Substantia nigra (tissue), 51 donors: ENCODE measurements at places on chromosomes 1 and 21.

GRCh38 chr1:25727635-25728286 lies 72.2 kb upstream of the SELENON start:
- peak; percentile 45 for DNase-seq

DNA sequence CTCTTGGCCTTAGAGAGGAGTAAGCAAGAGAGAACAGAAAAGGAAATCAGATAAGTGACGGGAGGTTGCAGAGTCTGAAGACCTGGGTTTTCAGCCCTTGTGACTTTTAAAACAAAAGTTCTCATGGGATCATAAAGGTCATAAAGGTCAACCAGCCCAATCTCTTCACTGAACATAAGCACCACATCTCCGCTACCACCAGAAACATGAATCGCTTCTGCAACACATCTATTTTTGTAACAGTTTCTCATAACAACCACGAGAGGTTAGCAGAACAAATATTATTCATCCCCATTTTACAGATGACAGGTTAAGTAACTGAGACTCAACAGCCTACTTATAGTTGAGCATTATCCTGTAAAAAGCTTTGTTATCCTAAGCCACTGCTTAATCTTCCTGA lies 5.9 kb downstream of the TRAPPC3 start:
- DNase-seq = no peak

DNA sequence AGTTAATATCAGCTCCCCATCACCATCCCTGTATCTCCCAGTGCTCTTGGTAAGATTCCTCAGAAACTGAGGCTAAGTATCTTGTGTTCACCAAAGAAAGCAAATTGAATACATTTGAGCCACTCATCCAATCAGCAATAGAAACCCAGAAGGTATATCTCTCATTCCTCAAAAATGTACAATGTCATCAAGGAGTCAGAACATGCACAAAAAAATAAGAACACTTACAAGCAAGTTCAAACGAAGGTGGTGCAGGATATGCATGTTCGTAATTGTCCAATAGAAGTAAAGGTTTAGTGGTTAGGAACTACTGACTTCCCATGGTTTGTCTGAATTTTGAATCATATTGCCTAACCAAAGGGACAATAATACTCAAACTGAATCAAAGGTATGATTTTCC lies 24.3 kb downstream of the RXRG start:
- no peak for DNase-seq

- no peak for DNase-seq
Measured at GRCh38 chr1:55519937-55520683, 304.9 kb upstream of the USP24 start.

DNA sequence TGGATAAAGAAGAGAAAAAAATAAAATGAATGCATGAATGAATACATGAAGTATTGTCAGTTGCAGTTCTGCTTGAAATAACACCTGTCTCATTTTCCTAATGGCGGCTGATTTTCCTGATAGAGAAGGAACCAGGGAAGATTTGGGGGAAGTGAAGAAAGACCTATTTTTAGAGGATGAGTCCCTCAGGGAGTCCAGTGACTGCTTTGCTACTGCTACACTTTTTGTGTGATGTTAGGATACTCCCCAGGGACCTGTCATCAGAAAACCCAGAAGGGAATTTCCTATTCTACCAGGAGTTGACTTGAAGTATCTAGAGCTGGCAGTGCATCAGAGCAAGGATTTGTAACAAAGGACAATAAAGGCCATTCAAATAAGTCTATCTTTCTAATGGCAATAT lies 114.8 kb downstream of the MAB21L3 start:
- no peak for DNase-seq

DNA sequence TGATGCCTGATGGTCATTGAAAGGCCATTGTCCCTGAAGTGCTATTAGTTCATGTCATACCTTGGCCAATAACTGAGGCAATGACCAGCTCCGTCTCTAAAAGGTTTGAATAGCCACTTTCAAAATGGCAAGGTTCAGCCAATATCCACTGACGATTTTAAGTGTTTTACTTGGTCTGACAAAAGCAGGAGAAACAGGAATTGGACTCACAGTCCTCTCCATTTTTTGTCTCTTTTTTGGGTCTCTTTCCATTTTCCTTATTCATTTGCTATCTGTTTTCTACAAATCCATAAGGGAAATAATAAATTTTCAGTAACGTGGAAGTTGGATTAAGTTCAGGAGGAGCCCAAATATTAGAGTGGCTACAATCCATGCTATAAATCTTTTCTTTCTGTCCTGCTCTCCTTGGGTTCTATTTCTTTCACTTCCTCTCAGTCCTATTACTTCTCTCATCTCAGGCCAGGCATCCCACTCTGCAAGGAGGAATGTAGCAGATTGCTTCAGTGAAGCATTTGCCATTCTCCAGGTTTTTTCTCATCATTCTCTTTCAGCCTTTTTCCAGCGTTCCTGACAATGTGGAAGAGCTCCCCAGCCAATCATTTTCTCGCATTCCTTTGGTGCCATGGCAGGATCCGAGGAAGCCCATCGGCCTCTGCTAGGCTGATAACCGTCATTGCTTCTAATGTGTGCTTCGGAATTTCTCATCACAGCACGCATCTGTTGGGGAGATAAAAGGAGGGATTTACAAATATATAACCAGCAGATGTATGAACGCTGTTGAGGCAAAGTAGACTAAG lies 414.5 kb downstream of the ADGRL2 start:
- DNase-seq = no peak

GRCh38 chr1:160768295-160768657 lies 27.7 kb upstream of the LY9 start:
- DNase-seq = peak; percentile 17

DNA sequence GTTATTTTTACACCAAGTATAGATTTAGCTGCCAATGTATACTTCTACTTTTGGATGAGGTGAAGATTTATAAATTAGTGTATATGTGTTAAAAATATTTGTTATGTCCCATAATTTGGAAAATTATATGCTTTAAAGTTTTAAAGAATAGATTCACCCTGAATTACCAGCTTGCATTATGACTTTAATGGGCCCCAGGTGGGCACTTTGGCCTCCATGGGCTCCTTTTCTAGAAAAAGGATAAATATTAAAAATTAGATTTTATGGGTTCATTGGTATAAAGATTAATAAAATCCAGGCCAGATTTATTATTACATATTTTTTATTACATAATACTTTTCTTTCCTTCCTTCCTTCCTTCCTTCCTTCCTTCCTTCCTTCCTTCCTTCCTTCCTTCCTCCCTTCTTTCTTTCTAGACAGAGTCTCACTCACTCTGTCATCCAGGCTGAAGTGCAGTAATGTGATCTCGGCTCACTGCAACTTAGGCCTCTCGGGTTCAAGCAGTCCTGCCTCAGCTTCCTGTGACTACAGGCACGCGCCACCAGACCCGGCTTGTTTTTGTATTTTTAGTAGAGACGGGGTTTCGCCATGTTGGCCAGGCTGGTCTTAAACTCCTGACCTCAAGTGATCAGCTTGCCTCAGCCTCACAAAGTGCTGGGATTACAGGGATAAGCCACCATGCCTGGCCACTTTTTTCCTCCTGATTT lies 21.9 kb downstream of the KMO start:
- DNase-seq = no peak
